Osteocyte (in vitro differentiated cells): ENCODE measurements at places on chromosomes 1 and 21. TPM values are rescaled to one million over a fixed set of nuclear protein-coding genes. Genes with fewer than 3 reads are reported as not detected.

Gene ELOA
- 41.4 and 47.0 TPM in 2 replicates for total RNA-seq

Gene CELA3B
- not detected in 2 replicates for total RNA-seq

GRCh38 chr1:156001662-156002171 is 19.0 kb downstream of the SSR2 start:
- DNase-seq: no peak

Gene PLD5
- not detected in 2 replicates for total RNA-seq

Gene MKNK1
- 32.5 and 35.0 TPM in 2 replicates for total RNA-seq

GRCh38 chr1:9732123-9732971 is 80.8 kb downstream of the PIK3CD start:
- DNase-seq: no peak

Gene KAZN
- total RNA-seq: 43.3 and 47.1 TPM in 2 replicates

Gene KCNK1
- not detected in 2 replicates for total RNA-seq

DNA sequence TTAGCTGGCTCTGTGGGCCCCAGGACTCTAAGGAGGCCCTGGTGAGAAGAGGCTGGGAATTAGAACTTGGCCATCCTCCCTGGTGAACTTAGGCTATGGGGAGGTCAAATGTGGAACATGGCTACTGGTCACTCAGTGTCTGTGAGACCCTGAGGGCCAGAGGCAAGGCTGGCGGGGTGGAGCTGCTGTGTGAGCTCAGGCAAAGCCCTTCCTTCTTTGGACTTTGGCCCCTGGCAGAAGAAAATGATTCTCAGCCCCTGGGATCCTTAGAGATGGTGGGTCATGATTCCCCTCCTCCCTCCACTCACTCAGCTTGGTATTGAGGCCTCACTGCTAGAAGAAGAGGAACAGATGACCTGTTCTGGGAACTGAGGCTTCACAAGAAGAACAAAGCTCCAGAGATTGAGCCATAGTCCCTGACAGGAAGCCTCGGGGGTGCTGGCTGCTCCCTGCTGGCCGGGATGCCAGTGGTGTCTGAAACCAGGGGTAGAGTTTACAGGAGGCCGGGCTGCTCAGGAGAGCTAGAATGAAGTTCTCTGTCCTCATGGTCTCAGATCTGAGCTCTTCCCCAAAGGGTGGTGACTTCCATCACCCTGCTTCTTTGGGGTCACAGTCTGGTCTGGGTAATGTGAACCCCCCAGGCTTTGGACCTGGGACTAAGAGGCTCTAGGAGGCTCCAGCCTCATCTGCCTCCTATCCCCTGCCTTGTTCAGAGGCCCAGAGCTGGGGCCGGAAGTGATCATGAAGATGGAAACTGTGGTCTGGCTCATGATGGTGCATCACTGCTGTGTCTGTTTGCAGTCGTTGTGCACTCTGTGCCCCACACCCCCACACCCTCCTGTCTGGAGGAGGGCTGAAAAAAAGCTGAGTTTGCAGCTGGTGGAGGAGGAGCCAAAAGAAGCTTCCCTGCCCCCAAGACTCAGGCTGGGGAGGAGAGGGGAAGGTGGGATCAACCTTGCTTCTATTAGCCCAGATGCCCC is 905 bp downstream of the BTBD19 start:
- no peak for DNase-seq

DNA sequence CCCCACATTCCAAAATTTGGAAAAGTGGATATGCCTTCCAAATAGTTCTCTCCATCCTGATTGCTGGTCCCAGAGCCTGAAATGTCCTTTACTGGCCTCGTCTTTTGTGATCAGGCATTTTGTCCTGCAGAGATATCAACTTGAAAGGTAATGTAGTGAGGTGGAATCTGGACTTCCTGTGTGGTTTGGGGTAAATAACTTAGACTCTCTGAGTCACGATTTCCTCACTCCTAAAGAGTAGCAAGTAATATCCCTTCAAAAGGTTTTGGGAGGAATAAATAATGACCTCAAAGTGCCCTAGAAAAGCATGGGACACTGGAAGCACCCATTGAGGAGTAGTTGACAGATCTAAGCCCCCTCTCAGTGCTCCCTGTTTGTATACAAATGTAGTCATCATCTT is 426.6 kb downstream of the OMA1 start:
- no peak for DNase-seq

Gene DENND2C
- total RNA-seq: 1.6 and 2.1 TPM in 2 replicates

Gene KIAA1614
- total RNA-seq: 6.6 and 8.4 TPM in 2 replicates

DNA sequence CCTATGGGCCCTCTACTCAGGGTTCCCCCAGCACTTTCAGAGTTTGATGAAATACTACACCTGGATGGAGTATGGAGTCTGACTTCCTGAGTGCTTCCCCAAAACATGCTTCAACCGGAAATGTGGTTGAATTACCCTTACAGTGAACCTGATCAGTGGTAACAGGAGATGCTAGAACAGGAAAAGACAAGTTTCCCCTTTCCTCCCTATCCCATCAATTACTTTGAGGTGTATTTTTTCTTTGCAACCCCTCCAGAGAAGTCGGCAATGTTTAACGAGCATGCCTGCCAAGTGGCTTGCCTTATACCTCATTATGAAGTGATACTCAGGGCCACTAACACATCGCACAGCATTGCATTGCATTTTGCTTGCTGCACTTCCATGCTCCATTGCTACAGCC is 7.0 kb downstream of the KRTAP15-1 start:
- no peak for DNase-seq

Gene AMY1C
- total RNA-seq: not detected in 2 replicates

Gene PADI2
- 111 TPM in 2 replicates for total RNA-seq

Gene OR2AJ1
- not detected in 2 replicates for total RNA-seq

Gene RABGGTB
- 59.9 and 62.5 TPM in 2 replicates for total RNA-seq

DNA sequence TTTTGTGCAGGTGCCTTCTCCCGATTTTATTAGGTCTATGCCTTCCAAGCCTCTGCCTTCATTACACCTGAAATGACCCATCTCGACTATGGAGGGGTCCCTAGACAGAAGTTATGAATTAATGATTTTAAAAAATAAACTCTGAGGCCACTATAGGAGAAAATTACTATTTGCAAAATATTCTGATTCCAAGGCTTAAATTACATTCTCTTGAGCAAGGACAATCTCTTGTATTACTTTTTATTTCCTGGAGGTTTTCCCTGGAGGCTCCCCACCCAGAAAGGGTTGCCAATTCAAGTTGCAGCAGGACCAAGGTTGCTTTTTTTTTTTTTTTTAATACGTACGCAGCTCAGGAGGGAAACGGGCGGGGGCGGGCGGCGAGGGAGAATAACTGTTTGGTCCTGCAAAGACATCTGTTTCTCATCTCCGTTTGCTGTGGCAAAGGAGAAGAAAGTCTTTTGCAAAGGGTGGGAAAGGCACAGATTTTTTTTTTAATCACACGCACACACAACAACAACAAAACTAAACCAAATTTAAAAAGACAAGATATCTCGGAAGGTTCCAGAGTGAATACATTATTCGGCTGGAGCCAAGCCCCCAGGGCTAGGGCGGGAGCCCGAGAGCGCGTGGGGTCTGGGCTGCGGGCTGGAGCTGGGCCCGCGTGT is 618 bp upstream of the SERTAD4 start:
- DNase-seq: no peak

DNA sequence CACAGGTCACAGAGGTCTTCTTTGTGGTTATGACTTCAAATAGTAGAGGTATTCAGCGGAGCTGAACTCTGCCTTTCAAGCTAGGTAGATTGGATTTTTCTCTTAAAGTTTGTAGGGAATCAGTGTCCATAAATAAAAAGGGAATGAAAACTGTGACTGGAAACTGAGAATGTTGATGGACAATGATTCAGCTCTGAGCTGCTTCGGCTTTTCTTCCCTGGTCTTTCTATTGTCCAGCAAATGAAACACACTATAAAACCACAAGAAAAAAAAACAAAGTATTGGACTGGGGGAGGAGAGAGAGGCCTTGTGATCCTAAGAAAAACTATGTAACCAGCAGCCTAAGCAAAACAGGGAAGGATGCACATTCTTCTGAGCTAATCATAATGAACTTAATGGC is 11.1 kb downstream of the TNNI3K start:
- DNase-seq: no peak

GRCh38 chr1:74937176-74937575 is 197.0 kb upstream of the LHX8 start:
- DNase-seq: no peak

Gene SHISA4
- 31.4 and 32.1 TPM in 2 replicates for total RNA-seq

DNA sequence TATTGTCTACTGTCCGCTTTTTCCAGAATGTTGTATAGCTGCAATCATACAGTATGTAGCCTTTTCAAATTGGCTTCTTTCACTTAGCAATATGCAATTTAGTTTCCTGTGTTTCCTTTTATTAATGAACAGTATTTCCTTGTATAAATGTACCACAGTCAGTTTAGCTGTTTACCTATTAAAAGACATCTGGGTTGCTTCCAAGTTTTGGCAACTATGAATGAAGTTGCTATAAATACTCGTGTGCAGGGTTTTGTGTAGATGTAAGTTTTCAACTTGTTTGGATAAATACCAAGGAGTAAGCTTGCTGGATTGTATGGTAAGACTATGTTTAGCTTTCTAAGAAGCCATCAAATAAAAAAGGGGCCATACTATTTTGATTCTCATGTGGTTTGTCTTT is 24.4 kb upstream of the KCNJ6 start:
- DNase-seq: no peak

DNA sequence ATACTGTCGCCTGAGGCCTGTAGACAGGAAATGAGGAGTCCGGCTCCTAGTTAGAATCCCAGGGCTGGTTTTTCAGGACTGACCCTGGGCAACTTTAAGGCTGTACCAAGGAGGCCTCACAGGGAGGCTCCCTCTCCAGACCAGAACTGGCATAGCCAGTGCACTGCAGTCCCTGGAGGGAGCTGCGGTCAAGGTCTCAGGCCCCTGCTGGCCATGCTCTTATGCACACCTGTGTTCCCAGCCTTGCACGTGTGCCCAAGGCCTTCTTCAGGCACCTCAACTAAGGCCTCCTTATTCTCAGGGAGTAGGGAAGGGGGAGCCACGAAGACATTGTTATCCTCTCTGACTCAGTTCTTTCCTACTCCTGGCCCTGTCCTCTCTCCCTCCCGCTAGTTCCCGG is 22.0 kb upstream of the IFNAR1 start:
- no peak for DNase-seq

Gene LMNA
- total RNA-seq: 733 and 792 TPM in 2 replicates

DNA sequence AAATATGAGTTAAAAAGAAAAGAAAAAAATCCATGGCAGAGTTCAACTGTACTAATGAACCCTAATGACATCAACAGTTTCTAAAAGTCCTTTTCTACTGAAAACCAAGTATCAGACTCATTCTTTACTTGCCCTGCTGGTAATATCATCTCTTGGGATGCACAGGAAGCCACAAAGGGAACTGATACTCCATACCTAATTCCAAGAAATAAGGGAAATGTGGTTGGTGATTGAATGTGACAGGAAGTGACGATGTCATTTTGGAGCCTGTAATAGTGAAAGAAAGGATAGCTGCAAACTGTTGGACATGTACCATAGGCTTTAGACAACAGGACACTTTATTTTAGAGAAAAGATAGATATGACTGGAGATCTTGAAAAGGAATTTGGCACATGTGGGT is 98.7 kb upstream of the VAV3 start:
- no peak for DNase-seq

GRCh38 chr1:43877101-43877500 is 56.5 kb upstream of the ARTN start:
- DNase-seq: no peak

Gene KIFAP3
- total RNA-seq: 34.1 and 35.1 TPM in 2 replicates

Gene PHGDH
- total RNA-seq: 271 and 282 TPM in 2 replicates

Gene PPP2R5A
- total RNA-seq: 17.5 and 17.9 TPM in 2 replicates

Gene MYOG
- not detected in 2 replicates for total RNA-seq

- DNase-seq: no peak
Observed at GRCh38 chr1:198167436-198167934, 10.7 kb downstream of the NEK7 start.

GRCh38 chr21:17688912-17689874 is 76.5 kb upstream of the BTG3 start:
- DNase-seq: no peak

- DNase-seq: peak; percentile 92
Observed at GRCh38 chr1:28259934-28260802, 850 bp downstream of the SESN2 start.

Gene ITPKB
- total RNA-seq: 28.3 and 30.0 TPM in 2 replicates

DNA sequence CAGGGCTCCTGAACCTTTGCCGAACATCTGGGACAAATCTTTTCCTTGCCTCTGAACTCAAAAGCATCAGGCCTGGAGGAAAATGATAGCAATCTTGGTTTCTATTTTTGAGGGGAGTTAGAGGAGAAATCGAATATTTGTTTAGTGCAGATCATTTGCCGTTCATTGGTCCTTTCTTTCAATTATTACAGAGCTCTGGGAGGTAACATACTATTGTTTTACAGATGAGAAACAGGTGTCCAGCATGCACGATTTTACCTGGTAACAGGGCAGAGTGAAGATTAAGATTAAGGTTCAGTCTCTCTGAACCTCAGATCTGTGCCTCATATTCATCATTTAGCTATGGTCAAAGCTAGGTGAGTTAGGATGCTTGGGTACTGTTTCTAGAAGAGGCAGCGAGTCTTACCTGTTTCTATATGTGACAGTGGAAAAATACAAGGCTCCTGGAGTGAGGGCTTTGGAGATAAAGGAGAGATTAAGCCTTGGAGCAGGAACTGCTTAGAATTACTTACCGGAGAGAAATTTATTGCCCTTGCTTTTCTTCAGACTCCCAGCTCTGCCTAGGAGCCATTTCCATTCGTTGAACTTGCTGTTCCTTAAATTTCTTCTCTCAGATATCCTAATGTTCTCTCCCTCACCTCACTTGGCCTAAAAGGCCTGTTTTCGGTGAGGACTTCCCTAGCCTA is 1.4 kb downstream of the PRCC start:
- DNase-seq: no peak

Gene SLAMF9
- not detected in 2 replicates for total RNA-seq

DNA sequence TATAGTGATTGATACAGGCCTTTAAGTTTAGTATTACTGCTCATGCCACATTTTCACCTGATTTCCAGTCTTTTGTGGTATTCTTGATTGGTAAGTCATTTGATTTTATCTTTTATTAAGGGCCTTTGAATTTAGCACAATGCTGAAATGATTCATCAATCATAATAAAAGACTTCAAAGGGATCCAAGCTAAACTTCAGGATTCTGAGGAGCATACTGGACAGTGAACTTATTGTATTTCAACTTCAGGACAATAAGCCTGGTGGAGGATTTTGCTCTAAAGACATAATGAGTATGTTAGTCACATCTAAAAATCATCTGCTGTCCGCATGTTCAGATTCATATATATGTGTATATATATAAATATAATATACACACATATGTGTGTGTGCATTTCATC is 233.3 kb downstream of the SETD4 start:
- DNase-seq: no peak

GRCh38 chr1:5514527-5515183 is 477.6 kb downstream of the NPHP4 start:
- DNase-seq: no peak

Gene BRWD1
- total RNA-seq: 40.8 and 41.9 TPM in 2 replicates

DNA sequence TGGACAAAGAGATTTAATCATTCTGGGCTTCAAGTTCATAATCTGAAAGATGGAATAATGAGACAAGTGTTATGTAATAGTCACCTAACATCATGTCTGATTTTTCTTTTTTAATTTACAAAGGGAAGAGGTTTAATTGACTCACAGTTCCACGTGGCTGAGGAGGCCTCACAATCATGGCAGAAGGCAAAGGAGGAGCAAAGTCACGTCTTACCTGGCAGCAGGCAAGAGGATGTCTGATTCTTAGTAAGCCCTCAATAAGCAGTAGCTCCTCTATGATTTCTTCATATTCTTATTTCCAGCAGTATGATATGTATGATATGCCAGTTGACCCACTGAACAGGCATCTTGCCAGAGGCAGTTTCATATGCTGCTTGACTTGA is 152.7 kb downstream of the S1PR1 start:
- DNase-seq: no peak
